ENCODE measurements at places on chromosomes 7 and 10. TPM values are rescaled to one million over a fixed set of nuclear protein-coding genes. Genes with fewer than 3 reads are reported as not detected.

The ADAM12 gene
- 19.4 TPM for total RNA-seq

The LRIT1 gene
- total RNA-seq: not detected

The C10orf67 gene
- total RNA-seq: 0.35 TPM

- no peak for DNase-seq
Measured at GRCh38 chr7:135186841-135187253, 16.3 kb upstream of the CYREN start.

The DGKI gene
- total RNA-seq: 8.0 TPM

The INA gene
- 5.2 TPM for total RNA-seq

The UBE3C gene
- 102 TPM for total RNA-seq

DNA sequence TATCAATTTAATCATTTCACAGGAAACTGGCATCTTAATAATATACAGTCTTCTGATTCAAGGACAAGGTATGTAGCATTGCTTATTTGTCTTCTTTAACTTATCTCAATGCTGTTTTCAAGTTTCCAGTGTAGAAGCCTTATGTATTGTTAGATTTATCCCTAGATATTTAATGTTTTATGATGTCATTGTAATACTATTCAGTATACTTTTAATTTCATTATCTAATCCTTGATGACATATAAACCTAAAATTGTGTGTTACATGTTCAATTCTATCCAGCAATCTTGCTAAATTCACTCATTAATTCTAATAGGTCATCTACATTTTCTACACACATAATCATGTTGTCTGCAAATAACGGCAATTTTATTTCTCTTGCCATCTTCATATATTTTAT is 126.3 kb upstream of the SEC61G start:
- no peak for DNase-seq

GRCh38 chr10:66214721-66215404 is 711.0 kb upstream of the LRRTM3 start:
- DNase-seq: no peak

GRCh38 chr10:81575036-81575435 is 300.0 kb upstream of the NRG3 start:
- no peak for DNase-seq

GRCh38 chr7:23680414-23681405 is 711 bp downstream of the FAM221A start:
- DNase-seq: peak; percentile 54

GRCh38 chr10:119688033-119688508 is 36.9 kb downstream of the BAG3 start:
- no peak for DNase-seq

DNA sequence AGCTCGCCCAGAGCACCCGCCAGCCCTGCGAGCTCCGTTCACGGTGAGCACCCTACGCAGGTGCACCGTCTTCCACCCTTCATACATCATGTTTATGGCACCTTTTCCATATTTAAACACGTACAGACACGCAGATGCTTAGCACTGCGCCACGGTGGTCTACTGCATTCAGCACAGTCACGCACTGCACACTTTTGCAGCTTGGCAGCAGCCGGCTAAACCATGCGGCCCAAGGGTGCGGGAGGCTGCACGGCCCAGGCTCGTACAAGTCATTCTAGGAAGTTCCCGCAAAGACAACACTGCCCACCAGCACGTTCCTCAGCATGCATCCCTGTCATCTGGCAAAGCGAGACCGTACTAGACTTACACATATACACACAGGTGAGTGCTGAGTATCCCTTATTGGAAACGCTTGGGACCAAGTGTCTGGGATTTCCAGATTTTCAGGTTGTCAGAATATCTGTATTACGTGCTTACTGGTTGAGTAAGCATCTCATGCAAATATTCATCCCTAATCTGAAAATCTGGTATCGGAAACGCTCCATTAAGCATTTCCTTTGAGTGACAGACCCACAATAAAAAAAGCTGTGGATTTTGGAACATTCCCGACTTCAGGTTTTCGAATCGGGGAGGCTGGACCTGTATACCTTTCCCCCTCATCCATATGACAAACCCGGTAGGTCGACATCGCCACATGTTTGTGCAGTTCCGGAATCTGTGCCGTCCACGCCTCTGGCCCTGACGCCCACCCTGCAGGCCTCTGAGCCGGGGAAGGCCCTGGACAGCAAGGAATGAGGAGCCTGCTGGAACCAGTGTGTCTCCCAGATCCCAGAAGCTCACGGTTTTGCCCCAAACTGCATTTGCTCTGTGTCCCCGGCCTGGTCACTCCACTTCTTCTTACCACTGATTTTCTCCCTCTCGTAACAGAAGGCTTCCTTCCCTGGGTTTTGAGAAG is 222.2 kb downstream of the ELFN1 start:
- DNase-seq: no peak

The EGR2 gene
- 0.40 TPM for total RNA-seq

GRCh38 chr7:113086431-113086888 is at the start of gene GPR85:
GPR85 (minus strand) TSS chr7:113086827; CDS start chr7:113084721, 2,106 bp downstream.
- peak; percentile 47 for DNase-seq

GRCh38 chr10:83680470-83680891 is 458.8 kb upstream of the GHITM start:
- no peak for DNase-seq

- no peak for DNase-seq
Measured at GRCh38 chr10:18400906-18401245, 250.5 kb downstream of the NSUN6 start.

The LRRC61 gene
- 86.5 TPM for total RNA-seq

- peak; percentile 10 for DNase-seq
Measured at GRCh38 chr7:37832194-37832593, 16.2 kb upstream of the NME8 start.

DNA sequence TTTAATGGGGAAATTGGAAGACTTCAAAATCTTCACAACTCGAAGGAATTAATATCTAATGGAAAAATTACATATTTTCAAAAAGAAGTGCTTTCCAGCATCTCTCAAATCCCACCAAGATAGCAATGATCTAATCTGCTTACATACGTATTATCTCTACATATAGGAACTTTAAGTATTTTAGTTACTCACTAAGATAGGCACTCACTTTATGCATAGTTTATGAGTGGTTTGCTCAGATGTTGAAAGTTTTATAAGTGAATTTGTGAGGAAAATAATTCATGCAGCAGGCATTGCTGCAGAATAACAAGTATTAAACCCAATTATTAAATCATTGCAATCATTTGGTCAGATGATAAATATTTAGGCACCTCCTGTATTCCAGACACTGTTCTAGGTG is 2.3 kb upstream of the CYTH3 start:
- DNase-seq: no peak

DNA sequence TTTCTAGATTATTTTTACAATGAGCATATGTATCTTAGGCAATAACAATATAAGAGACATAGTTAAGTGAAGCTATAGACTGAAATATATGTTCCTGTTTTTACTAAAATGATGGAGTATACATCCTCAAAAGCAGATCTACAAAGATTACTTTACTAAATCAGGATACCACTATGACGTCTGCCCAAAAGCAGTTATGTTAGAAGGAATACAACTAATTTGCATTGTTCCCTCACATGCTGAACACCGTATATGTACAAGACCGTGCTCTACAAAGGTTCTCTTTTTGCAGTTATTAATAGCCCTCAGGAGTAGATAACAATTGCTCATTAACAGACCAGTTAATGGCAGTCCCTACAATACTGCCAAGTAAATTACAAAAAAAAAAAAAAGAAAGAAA is 137.5 kb downstream of the CD36 start:
- DNase-seq: no peak

The ADAP1 gene
- 4.8 TPM for total RNA-seq

DNA sequence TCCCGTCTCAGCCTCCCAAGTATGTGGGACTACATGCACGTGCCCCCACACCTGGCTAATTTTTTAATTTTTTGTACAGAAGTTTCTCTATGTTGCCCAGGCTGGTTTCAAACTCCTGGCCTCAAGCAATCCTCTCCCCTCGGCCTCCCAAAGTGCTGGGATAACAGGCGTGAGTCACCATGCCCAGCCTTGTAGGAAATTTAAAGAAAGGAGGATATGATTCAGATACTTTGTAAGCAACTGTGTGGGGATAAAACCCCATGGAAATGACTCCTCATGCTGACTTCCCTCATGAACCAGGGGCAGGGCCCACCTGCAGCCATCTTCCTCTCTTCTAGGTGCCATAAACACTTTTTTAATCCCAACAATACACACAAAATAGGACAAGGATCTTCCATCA is 50.2 kb downstream of the APBB1IP start:
- DNase-seq: peak; percentile 81

The H2BK1 gene
- total RNA-seq: not detected

DNA sequence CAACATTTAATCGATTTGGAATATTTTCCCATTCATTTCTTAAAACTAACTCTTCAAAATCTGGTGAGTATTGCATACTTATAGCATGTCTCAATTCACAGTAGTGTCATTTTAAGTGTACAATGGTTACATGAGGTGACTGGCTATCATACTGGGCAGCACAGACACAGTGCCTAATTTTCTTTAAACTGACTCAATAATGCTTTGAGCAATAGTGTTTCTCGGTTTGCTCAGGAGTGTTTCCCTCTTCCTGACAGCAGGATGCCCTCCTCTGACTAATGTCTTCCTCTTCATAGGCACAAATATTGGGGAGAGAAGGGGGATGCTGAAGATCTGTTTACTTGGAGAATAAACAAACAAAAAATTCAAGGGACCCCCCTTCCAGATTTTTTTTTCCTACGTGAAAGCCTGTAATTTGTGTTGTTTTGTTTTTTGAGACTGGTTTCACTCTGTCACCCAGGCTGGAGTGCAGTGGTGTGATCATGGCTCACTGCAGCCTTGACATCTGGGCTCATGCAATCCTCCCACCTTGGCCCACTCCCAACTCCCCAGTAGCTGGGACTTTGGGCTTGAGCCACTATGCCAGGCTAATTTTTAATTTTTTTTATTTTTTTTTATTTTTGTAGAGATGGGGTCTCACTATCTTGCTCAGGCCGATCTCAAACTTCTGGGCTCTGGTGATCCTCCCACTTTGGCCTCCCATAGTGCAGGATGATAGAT is 2.2 kb downstream of the MRC1 start:
- DNase-seq: no peak

DNA sequence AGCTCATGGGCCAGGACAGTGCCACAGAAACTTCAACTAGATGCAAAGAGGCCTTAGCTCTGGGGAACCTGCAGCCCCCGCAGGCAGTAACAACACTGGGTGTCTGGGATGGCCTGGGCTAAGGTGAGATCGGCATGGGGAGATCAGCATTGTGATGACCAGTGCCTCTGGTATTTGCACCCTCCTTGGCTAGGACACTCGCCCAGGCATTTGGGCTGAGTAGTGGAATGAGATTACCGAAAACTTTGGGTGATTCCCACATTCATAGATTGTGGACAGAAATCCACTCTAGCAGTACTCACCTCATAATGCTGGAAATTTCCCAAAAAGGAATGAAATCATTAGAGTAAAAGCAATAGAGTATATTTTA is 70.6 kb upstream of the ZMIZ2 start:
- no peak for DNase-seq

GRCh38 chr10:33155720-33156638 is 178.5 kb downstream of the NRP1 start:
- peak; percentile 99 for DNase-seq

The ADRB1 gene
- not detected for total RNA-seq

DNA sequence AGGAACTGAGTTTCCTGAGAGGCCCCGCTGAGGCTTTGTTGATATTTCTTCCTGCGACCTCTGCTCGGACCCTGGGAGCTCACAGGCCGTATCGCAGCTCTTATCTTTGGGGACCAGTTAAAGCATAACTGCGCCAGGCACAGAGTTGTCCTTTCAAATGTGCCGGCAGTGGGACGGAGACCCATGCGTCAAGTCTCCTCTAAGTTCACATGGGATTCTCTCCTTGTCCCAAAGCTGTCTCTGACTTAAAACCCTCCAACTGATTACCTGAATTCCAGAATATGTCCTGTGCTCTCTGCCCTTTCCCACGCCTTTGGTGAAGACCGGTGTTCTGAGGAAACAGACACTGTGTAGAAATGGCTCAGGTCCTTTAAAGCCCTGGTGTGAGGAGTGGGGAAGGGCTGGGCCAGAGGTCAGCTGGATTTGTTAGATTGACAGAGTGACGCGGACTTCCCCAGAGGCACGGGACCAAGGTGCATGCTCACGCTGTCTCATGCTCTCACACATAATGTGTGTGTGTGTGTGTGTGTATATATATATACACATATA is 169.8 kb downstream of the EGFR start:
- no peak for DNase-seq

The TRIM73 gene
- 0.35 TPM for total RNA-seq

DNA sequence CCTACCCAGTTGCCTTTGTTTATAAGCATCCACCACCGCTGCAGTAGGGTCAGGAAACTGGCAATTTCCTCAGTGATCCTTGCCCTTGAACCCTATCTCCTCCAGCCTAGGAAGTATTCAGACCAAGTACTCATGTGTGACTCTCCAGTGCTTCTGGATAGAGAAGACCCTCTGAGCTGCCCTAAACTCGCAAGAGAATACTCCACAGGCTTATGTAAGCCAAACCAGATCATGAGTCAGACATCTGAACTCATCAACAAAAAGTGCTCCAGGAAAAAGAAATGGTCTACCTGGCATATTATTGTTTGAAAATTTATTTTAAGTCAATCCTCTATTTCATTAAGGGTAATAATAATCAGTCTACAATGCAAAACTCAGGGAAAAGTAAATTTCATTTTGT is 101.3 kb downstream of the KAT6B start:
- DNase-seq: peak; percentile 40

DNA sequence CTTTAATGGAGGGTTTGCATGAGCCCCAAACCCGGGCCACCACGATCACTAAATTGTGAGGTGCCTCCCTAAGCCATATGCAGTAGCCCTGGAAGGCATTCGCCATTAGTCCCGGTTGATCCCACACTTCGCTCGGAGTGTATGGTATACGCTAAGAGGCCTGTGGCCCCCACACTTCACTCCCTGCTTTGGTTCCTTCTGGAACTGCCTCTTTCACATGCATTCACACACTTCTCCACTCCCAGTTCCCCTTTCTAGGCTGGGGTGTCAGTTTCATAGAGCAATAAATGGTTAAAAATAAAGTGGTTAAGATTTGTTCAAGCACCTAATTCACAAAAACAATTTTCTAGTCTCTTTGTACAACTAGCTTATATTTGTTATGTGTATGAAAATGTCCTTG is 212.1 kb upstream of the KCND2 start:
- no peak for DNase-seq

The CALN1 gene
- not detected for total RNA-seq

DNA sequence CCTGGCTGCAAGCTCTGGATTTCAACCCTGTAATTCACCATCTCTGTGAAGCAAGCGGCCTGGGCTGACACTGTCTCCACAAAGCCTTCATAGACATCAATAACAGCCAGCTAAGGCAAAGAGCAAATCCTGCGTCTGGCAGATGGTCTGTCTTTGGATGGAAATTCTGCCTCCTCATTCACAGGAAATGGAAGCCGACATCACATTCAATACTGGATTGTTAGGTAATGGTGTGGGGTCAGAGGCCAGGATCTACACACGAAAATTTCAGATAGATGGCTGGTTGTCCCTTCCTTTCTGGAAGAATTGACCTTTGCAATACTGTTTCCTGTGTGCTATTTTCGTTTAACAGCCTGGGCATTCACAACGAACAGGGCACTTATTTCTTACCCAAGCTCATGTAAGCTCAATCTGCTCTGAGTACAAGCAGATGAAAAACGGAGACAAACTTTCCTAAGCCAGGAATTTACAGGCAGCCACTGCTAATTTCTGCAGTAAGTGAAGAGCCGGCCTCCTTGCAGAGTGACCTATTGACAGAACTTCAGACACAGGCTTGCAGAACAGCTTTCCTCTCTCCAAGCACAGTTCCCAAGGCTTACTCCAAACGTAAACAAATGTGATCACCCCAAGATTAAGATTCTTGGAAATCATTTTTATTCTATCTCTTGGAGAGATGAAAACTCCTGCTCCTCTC is 3.1 kb upstream of the ADAM12 start:
- no peak for DNase-seq

GRCh38 chr10:121462281-121462680 is 136.0 kb downstream of the FGFR2 start:
- DNase-seq: no peak

The XPNPEP1 gene
- 123 TPM for total RNA-seq

The CRHR2 gene
- not detected for total RNA-seq

Data from renal cortical epithelial cell (primary cell).